HS-27A (cell line): ENCODE measurements at places on chromosomes 2 and 18.

DNA sequence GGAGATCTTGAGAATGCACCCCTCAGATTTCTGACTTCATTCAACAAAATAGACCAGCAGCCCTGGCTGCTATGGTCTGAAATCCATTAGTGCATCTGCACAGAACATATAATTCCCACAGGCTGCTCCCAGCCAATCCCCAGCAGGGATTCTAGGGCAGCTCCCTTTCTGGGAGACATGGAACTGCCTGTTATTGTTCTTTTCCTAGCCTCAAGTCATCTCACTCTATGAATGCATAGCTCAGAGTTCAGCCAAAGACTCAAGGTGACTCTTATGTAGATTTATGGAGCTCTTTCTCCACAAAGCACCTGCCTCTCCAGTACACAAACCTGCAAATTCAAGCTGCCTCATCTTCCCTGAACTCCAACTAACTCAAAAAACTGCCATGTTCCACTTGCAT lies 241.9 kb downstream of the WDPCP start:
- DNase-seq, result no peak

GRCh38 chr2:107729440-107729839 lies 97.3 kb upstream of the RGPD4 start:
- no peak for DNase-seq

GRCh38 chr2:176115883-176116813 lies at the start of gene HOXD10:
Gene HOXD10 (plus strand): TSS chr2:176116778. CDS start chr2:176116834, 56 bp downstream.
- no peak for DNase-seq

DNA sequence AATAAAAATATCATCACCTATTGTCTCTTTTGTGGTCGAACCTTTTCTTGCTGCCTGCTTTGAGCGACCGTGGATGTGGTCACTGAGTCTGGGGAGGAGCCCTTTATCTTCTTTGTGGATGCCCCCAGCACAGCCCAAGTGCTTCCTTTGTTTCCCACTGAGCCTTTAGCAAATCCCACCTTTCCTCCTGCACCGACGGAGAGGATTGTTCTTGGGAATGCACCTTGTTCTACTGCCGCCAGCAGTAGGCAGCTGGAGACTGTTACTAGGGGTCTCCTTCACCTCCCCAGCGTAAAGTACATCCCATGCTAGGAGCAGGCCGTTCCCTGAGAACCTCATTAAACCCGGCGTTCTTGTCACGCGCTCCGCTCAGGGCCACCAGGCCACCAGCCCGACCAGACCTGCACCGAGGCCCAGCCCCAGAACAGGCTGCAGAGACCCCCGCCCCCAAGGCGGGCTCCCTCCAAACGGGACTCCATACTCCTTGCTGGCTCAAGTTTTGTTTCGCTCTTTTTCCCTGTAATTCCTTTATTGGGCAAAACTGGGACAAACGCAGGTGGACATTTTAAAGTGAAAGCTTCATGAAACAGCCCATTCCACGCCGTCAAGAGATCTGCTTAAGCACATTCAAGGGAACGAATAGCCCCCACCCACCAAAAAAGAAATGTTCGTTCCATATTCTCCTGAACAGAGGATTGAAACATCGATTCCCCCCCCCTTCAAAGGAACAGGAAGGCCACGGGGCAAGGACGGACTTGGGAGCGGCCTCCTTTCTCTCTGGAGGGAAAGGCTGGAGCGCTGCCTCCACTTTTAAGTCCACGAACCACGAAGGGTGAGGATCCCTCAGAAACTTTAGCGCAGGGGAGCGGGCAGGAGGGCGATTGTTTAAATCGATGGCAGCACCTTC lies 1.1 kb upstream of the MAT2A start:
- no peak for DNase-seq

DNA sequence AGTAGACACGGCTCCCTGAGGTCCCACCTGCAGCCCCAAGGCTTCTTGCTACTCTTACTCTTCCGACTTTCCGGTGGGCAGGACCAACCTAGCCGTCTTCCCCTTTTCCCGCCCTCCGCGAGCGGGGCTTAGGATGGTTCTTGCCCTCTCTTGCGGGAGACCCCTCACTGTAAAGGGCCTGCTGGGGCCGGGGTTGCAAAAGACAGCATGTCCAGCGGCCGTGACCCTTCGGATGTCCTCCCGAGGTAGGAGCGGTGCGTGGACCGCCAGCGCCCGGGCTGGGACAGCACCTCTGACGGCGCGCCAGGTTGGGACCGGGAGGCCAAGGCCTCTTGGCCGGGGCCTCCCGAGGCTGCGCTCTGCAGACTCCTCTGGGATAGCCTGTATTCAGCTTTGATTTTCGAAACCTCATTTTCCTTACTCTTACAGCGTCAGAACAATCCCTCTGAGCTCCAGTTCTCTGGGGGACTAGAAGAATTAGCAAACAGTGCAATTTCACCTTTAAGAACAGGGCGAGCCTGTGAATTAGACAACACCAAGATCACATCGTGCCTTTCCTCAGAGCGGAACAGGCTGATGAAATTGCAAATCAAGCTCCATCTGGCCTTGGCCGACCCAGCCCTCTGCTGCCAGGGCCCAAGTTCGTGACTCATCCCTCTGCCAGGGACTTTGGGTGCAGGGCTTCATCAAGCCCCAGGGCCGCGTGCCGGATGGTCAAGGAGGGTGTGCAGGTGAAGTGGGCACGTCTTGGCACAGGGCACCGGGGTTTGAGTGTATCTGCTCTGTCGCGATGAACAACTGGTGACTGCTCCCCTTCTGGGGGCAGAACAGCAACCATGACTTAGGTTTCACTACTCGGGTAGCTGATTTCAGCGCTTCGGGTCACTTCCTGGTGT lies 777 bp downstream of the MOCOS start:
- DNase-seq, result no peak

GRCh38 chr2:727071-727470 lies 49.9 kb upstream of the TMEM18 start:
- DNase-seq, result no peak

- no peak for DNase-seq
Observed at GRCh38 chr18:50138181-50139064, 56.5 kb downstream of the MYO5B start.

DNA sequence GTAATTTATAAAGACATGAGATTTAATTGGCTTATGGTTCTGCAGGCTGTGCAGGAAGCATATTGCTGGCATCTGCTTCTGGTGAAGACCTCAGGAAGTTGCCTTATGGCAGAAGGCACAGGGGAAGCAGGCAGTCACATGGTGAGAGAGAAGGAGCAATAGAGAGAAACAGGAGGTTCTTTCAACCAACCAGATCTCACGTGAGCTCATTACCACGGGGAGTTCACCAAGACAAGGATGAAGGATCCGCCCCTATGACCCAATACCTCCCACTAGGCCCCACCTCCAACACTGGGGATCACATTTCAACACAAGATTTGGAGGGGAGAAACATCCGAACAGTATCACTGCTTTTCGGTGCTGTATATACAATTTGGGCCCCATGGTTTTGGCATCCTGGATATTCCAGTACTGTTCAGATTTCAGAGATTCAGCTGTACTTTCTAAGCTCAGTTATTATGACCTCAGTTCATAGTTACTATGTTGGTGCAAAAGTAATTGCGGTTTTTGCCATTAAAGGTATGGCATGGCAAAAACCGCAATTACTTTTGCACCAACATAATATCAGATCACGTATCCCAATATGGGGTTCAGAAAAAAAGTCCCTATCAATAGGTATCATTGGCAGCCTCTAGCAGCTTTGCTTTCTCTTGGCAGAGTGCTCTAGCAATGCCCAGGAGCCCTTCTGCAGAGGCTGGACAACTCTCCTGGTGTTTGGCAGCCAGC lies 189.6 kb upstream of the SIX3 start:
- DNase-seq, result no peak

DNA sequence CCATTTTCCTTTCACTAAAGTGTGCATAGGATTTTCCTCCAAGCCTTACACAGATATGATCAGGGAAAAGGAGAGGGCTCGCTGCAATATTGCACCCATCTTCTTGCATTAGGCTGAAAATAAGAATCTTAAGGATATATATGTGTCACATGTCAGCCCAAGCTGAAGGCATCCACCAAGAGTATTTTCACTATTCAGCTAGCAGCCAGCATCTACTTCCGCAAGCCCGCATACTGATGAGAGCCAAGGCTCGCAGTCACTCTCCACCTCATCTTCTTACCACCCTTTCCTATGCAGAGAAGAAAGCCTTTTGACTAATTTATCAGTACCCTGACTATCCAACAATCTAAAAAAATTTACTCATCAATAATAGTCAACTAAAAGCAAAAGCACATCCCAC lies 6.1 kb downstream of the TMEM163 start:
- DNase-seq, result no peak

- DNase-seq, result no peak
Observed at GRCh38 chr18:48542513-48543181, 3.8 kb downstream of the CTIF start.

DNA sequence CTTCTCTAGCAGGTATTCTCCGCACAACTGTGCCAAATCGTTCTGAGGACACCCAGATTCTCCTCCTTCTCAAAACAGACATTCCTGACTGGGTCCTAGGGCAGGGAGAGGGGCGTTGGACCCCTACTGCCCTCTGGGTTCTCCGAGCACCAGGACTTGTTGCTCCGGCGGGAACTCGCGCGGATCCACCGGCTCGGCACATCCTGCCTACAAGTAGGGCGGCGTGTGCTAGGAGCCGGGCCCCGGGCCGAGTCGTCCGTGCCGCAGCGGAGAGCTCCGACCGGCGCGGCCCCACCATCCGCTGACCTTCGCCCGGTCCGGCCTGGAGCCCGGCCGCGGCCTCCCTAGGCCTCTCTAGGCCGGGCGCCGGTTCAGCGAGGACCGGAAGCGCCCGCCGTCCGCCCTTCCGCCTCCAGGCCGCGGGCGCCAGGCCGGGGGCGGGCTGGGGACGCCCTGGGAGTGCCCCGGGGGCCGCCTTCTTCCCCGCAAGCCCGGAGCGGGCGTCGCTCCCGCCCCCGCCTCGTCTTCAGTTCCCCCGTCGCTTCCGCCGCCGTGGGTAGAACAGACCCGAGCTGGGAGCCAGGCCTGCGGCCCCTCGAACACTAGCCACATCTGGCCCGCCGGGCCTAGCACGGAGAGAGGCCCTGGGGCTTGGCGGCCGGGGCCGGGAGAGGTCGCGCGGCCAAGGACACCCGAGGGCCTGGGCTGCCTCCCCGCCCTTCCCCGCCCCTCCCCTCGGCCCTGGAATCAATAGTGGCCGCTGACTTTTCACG lies 7.6 kb upstream of the ONECUT2 start:
- DNase-seq, result no peak

DNA sequence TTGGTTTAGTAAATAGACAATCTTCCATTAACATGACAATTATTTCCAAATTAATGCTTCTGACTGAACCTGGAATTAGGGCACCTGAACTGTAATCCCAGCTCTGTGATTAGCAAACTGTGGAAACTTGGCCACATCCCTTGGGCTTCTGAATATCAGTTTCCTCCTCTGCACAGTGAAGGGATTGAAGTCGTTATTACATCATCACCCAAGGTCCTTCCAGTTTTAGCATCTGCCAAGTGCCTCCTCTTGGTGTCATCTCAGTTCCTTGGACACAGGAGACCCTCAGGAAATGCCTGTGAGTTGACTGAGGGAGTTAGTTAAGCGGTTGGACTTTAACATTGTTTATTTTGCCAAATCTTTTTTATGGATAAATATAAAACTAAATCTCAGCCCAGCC lies 64.8 kb downstream of the MOGAT1 start:
- no peak for DNase-seq

- no peak for DNase-seq
Observed at GRCh38 chr18:75200071-75200470, 8.9 kb downstream of the PTGR3 start.

DNA sequence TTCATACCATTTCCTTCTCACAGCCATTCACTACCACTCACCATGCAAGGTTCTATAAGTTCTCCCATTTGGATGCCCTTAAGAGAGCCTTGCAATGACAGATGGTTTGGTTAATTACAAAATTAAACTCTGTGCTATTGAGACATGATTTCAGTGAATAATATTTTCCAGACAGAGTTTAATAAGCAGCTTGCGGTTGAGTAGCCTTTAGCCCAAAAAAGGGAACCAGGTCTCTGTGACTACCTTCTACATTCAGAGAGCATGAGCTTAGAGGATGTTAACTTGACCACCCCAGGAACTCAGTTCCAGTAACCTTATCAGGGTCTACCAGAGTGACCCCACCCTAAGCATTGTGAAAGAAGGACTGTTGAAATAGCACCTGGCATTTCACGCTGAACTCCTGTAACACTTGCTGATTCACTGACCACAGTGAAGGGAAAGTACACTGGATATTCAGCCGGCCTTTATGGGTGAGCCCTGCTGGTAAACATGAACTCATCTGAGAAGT lies 1173.1 kb upstream of the ZEB2 start:
- no peak for DNase-seq

DNA sequence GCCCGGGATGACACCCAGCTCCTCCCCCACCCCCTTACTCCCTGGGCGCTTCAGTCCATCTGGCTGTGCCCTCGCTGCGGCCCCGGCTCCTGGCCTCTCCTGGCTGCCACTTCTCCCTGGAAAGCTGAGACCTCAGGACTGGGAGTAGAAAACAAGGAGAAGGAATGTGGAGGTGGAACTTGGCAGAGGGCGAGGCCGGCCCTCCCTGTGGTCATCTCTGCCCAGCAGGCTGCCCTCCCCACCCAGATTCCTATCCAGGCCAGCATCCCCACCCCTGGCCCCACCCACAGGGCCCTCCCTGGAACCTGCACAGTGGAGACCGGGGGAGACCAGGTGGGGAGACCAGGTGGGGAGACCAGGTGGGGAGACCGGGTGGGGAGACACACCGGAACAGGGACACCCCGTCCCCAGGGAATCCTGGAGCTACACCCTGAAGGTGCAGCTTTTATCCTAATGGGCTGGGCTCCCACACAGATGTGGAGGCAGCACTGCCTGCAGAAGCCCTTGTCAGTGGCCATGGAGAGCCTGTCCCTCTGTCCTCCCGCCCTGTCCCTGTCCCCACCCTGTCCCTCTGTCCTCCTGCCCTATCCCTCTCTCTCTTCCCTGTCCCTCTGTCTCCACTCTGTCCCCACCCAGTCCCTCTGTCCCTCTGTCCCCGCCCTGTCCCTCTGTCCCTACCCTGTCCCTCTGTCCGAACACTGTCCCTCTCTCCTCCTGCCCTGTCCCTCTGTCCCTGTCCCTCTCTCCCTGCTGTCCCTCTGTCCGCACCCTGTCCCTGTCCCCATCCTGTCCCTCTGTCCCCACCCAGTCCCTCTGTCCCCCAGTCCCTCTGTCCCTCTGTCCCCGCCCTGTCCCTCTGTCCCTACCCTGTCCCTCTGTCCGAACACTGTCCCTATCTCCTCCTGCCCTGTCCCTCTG lies 157.1 kb downstream of the PXDN start:
- peak; percentile 27 for DNase-seq

DNA sequence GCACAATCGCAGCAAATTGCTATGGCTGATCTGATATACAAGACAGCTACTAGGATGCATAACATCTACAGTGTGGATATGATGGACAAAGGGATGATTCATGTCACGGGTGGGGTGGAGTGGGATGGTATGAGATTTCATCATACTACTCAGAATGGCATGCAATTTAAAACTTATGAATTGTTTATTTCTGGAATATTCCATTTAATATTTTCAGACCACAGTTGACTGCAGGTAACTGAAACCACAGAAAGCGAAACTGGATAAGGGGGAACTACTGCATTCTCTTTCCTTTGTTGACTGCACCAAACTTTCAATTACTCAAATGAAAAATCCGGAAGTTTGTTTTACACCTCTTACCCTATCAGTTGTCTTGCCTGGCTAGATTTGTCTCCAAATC lies 94.4 kb upstream of the NEUROD1 start:
- DNase-seq, result no peak

- no peak for DNase-seq
Observed at GRCh38 chr2:38268691-38269327, 108.3 kb downstream of the ATL2 start.
